ENCODE measurements at places on chromosomes 4 and X.

DNA sequence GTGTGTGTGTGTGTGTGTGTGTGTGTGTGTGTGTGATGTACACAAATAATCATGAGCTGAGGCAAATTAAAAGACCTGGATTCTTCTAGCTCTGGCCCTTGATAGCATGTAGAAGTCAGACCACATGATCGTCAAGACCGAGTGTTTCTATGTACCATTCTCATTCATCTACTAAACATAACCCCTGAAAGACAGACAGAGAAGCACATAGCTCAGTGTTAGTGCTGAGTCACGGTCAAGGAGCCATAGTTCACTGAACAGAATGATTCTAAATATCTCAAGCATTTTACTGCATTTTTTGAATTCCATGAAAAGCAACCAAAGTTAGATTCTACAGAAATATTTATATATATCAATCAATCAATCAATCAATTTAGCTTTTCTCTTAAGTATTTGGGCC lies 412.3 kb upstream of the CXorf51A start:
- DNase-seq, result no peak

DNA sequence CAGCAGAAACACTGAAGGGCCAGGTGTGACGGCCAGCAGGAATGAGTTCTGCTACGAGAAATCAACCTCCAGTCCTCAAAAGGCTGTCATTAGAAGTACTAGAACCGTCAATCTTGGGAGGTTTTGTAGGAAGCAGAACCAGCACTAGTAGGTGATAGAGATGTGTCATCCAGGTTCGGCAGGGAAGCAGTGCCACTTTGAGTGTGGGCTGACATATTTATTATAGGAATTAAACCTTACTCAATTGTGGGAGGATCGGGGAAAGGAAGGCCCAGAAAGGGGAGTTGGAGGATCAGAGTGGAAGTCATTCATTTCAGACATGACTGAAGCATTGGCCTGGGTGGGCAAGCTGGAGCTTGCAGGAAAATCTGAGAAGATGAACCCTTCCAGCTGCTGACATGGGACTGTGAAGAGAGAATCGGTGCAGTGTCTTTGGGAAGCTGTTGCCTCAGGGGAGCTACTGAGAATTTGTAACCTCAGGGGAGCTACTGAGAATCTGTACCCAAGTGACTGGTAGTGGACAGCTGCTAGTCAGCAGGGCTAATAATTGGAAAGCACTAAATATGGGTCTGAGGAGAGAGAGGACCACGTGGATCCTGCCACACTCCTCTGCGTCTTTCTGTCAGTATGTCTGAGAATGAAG lies 177.4 kb downstream of the SPRY1 start:
- DNase-seq, result peak; percentile 41

DNA sequence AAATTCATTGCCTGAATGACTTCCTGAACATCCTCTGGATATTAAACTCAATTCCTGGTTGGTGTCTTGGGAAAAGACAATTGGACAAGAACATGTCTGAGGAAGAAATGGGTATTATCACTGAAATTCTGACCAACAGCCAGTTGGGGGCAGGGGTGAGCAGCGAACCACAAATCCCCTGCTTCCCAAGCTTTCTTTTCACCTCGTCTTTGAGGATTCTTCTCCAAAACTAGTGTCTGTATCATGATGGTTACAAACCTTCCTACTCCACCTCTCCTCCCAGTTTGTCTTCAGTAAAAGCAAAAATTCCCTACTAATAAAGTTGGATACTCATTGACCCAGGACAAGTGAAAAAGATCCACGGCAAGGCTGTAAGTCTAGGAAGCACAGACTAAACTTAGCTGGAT lies 48.3 kb upstream of the WDR1 start:
- peak; percentile 31 for DNase-seq

DNA sequence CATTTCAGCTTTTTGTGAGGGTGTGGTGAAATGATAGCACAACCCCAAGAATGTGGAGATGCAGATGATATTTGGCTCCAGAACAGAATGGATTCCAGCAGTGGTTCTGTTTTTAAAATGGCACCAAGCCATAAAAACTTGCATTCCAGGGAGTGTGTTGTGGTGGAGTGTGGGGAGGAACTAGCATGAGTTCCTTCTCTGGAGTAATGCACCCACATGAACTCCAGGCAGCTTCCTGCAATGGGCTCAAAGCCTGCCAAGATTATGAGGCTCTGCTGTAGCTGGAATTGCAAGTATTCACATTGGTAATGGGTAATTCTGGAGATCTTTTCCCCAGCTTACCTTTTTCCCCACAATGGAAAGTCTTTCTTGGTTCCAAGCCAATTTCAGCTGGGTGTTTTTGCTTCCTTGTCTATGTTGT lies 161.4 kb downstream of the RAB28 start:
- DNase-seq, result no peak

DNA sequence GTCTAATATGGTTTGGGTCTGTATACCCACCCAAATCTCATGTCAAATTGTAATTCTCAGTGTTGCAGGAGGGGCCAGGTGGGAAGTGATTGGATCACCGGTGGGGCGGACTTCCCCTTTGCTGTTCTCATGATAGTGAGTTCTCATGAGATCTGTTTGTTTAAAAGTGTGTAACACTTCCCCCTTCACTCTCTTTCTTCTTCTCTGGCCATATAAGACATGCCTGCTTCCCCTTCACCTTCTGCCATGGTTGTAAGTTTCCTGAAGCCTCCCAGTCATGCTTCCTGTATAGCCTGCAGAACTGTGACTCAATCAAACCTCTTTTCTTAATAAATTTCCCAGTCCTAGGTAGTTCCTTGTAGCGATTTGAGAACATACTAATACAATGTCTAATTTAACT lies 19.7 kb upstream of the SCRG1 start:
- no peak for DNase-seq

GRCh38 chr4:10020106-10020505 lies 1.2 kb downstream of the SLC2A9 start:
- DNase-seq, result no peak

DNA sequence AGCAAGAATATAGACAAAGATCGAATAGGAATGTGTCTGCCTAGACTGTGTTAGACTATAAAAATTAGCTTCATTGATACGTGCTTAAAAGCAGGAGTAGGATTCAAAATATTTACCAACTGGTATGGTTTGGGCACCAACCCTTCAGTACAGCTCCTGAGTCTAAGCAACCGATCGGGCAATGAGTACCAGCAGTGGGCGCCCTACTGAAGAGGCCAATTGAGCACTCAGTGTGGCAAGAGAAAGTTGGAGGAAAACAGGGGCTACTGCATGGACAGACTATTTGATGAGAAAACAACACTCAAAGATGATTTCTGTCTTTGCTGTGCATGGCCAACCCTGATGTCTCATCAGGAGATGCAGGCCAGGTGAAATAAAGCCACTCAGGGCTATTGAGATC lies 176.0 kb upstream of the NWD2 start:
- DNase-seq, result no peak

DNA sequence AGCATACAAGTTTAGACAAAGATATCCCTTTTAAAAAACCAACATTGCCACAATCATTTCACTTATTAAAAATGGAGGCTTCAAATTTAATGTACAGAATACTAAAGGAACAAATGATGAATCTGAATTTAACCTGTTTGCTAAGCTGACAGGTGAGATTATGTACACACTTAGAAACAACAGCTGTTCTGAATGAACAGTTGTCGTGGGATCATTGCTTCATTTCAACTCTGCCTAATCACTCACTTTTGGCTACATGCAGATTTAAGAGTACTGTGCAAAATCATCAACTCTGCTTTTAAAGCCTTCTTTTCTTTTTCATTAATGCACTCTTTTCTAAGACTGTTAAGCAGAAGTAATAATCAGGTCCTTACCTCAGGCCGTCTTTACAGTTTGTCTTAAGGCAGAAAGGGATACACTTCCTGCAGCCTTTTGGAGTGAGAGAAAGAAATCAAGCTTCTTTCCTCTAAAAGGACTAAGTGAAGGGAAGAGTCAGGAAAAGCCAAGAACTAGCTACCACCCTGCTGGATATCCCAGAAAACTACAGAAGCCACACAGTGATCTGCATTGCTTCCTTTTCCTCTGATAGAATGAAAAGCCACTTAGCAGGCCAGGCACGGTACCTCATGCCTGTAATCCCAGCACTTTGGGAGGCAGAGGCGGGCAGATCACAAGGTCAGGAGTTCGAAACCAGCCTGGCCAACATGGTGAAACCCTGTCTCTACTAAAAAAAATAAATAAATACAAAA lies 54.7 kb upstream of the NPNT start:
- DNase-seq, result no peak

DNA sequence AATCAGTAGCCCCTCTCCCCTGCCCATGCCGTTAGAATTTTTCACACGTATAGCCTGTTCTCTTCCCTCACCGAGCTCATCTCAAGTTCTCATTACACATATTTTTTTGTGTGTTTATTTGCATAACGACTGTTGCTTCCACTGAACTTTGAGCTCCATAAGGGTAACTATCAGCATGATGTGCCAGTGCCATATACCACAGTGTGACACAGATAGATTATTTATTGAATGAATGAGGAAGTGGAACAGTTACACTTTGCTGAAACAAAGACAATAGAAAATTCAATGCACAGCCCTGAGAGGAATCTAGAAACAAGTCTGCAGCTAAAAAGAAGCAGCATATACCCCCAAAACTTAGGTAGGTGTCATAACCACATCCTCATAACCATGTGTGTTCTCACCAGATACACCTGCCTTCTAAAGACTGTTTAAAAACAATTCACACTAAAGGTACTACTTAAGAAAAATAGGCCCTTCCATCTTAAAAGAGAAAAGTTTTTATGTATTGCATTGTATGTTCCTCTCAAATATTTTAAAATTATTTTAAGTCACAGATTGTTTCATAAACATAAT lies 389.9 kb downstream of the PACRGL start:
- DNase-seq, result no peak

DNA sequence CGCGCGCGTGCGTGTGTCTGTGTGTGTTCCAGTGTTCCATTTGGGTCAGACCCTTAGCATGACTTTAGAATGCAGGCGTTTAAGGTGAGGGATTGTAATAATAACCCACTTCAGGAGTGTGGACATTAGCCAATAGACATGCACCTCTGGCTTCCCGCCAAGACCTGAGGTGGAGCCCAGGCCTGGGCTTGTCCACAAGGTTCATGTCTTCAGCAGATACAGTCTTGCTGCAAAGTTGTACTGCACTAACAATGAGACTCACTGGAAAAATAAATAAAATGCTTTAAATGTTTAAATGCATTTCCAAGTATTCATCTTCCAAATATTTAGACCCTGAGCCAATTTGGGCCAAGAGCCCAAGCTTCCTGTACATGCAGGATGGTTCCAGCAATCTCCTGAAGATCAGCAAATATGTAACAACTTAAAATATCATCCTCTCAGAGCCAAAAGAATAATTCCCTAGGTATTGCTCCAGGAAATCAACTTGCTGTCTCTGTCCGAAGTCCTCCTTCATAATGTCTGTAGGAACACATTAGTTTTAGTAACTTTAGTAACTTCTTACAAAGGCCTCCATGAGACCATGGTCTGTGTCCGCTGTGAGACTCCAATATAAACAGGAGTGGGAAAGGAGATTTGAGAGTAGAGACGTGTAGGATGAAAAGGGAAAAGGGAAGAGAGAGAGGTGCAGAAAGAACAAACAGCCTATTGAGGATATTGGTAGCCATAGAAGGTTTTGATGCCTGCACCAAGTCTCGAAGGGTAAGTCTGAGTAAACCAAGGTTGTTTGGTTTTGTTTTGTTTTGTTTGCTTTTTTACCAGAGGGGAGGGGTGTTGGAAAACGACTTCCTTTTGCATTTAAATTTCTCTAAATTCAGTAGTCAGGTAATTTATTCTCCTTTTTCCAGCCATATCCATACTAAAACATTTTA lies 98.5 kb upstream of the KLF3 start:
- DNase-seq, result no peak

- no peak for DNase-seq
These were observed 122.7 kb upstream of the CBR4 start for GRCh38 chr4:169132561-169133305.

GRCh38 chr4:132333724-132334047 lies 815.4 kb upstream of the PCDH10 start:
- no peak for DNase-seq

- no peak for DNase-seq
These were observed 237.3 kb downstream of the AR start for GRCh38 chrX:67781132-67781531.

- no peak for DNase-seq
These were observed 90.2 kb upstream of the DCLK2 start for GRCh38 chr4:149988087-149988410.

DNA sequence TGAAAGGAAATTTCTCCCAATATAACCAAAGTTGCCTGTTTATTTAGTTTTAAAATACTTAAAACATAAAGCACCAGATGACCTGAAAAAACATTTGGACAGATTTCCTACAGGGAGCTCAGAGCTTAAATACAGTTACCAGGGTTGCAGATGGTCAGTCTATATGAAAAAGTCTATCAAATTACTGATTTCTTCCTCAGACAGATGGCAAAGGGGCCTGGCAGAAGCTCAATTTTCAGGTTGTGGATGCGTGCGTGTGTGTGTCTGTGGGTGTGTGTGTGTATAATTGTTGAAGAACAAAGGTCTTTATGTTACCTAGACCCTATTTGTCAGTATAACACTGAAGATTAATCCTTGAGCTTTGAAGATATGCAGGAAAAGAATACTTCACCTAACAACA lies 169.4 kb downstream of the MAD2L1 start:
- no peak for DNase-seq

DNA sequence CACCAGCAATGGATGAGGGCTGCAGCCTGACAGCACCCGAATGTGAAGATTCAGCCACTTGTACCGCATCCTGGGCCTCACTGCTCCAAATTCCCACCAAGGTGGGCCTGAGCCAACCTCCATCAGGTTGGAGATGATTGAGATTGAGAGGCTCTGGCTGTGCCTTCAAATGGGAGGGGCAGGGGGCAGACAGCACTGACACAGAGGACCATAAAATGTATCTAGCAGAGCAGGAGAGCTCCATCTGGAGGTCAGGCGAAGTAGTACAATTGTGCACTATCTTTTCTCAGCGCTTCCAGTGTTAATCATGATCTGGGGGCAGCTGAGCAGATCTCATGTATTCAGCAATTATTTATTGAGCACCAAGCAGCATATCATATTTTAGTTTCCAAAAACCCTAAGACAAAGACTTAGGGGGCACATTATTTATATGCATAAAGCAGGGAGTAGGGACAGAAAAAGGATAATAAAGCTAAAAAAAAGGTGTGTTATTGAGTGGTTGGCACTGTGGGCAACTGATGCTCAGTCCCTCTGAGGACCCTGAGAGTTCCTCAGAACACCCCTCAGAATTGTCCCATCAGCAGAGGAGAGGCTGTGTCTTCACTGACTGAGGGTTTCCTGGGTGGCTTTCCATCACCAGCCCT lies 31.6 kb upstream of the C1QTNF7 start:
- DNase-seq, result no peak

Data from putamen (tissue), 1 donor.